Naive B cell (primary cell): ENCODE measurements at places on chromosomes 5 and 9.
A peak's percentile ranks its signal among the peaks of the same experiment; 100 is the strongest.

- DNase-seq: peak; percentile 37
These were observed at the start of gene PAX5 for GRCh38 chr9:37033682-37034304. Gene PAX5, minus strand, starts transcription at chr9:37034268. Its CDS starts 237 bp downstream, at chr9:37034031.

- DNase-seq: no peak
These were observed 624.4 kb upstream of the C9orf72 start for GRCh38 chr9:28197653-28198052.

DNA sequence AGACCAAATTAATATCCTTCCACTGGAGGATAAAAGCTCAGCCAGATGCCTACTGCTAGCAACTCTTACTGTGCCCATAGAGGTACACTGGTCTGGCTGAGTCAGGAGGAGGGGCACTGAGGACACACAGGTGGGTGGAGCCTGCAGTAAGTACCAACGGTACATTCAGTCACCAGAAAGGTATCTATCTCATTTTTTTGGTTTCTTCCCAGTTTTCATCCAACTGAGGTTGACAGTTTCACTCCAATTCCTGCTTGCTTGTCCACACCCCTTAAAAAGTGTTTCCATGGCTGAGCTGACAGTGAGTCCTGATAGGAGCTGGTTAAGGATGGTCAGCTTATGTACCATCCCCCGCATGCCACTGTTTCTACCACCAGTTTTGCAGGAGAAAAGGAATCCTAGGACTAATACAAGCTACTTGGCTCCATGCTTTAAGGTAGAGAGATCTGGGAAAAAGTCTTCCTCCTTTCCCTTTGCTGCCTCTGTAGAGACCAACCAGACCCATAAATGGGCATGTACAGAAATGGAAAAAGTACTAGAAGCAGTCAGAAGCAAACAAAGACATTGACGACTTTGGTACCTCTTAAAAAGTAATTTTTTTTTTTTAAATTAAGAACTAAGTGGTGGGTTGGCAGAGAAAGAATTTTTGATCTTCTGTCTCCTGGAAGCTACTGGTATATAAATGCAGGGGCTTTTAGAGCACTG is 3.2 kb downstream of the ELL2 start:
- no peak for DNase-seq

DNA sequence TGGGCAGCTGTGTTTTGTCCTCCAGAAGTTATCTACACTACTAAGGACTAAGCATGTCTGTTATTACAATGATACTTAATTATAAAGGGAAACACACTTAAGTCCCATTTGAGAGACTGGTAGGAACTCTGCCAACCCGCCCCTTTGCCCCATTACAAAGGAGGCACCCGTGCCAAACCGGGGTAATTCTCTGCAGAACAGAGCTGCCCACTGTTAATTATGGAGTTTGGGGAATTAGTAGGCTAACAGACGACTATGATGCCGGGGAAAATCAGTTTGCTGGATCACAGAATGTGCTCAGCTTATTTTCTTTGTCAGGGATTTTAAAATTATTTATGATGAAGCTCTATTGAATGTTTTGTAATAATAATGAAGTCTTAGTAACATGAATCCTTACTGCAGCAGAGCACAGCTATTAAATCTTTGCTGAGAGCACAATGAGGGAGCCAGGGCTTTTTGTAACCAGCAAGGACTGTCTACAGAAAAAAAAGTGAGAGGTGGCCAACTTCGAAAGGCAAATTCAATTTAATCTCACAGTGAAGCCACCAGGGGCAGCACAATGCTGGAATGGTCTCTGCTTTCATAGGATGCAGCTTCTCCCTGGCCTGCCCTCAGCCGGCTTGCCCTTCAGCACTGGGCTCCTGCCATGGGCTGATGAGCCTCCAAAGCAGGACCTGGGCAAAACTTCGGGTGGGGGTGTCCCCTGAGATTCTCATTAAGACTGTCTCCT is 134.5 kb downstream of the GNAQ start:
- DNase-seq: no peak

DNA sequence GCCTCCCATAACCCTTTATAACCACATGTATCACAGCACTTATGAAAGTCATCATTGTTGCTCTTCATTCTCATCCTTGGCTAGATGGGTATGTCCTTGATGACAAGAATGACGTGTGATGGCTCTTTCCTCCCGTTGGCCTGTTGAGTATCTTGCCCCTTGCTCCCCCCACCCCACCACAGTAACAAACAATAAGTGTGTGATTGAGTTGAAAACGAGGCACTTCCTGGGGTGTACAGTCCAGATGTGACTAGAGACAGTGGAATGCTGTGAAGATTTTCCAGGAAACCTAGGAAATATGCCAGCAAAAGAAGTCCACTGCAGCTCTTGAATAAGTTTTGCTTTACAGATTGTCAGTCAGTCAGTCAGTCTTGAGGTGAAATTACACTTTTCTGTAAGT is 262.5 kb downstream of the ELAVL2 start:
- DNase-seq: no peak

- no peak for DNase-seq
These were observed 169.1 kb upstream of the PIK3R1 start for GRCh38 chr5:68046445-68046844.

- no peak for DNase-seq
These were observed 25.0 kb downstream of the SLC25A25 start for GRCh38 chr9:128093011-128093410.
